ENCODE measurements at places on chromosomes 3 and 15. TPM values are rescaled to one million over a fixed set of nuclear protein-coding genes. Genes with fewer than 3 reads are reported as not detected.

The GABRA5 gene
- total RNA-seq = 97.2 TPM

The SETD2 gene
- total RNA-seq = 17.4 TPM

The CTDSPL gene
- 21.3 TPM for total RNA-seq

The GOLGA6L10 gene
- total RNA-seq = 0.50 TPM

The TIGIT gene
- total RNA-seq = not detected

The ANKUB1 gene
- total RNA-seq = not detected

The ITGB5 gene
- total RNA-seq = 475 TPM
